Mammary epithelial cell (primary cell): ENCODE measurements at places on chromosomes 3 and 15. TPM values are rescaled to one million over a fixed set of nuclear protein-coding genes. Genes with fewer than 3 reads are reported as not detected.

Gene IMPG2
- 0.50 TPM for total RNA-seq

DNA sequence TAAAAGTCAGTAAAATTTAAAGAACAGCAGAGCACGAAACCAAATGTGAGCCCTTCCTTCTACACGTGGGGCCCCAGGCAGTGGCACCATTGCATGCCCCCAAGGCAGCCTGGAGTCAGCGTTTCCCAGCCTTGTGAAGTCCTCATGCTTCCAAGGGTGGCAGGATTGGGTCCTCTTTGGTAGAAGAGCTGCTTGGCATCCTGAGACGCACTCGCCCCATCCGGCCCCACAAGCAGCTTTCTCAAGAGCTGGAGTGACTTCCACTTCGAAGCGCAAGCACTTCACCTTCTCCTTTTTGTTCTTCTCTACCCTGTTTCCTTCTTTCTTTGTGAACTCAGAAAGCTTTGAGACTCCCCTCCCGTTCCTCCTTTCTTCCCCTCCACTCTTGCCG lies 34.7 kb downstream of the ZNF710 start:
- no peak for DNase-seq

GRCh38 chr3:161444694-161445077 lies 51.9 kb upstream of the OTOL1 start:
- no peak for DNase-seq

Gene P2RY14
- not detected in 2 replicates for total RNA-seq

GRCh38 chr15:48481802-48482201 lies 150.6 kb downstream of the DUT start:
- DNase-seq = no peak

GRCh38 chr3:6721491-6721890 lies 139.4 kb upstream of the GRM7 start:
- no peak for DNase-seq

GRCh38 chr3:114439284-114439683 lies 145.5 kb downstream of the TIGIT start:
- DNase-seq = no peak

- peak; percentile 91 for DNase-seq
These were observed 21.0 kb upstream of the HACD2 start for GRCh38 chr3:123605789-123606234.

Gene BOC
- total RNA-seq = 49.7 TPM

DNA sequence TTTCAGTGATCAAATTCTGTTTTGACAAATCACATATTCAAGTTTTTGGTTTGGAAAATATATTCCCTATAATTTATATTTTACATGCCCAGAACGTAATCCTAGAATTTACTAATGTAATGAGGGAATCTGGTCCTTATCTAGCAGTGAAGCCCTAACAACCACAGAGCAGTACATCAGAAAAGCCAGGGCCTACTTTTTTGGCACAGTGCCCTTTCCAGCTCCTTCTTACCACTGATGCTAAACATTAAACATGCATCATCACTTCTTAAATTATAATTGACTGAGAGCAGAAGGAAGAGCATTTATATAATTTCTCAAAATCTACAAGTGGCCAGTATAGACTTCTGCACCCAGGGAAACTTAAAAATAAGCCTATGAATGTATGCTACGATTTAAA lies 66.7 kb downstream of the FBXL22 start:
- no peak for DNase-seq
